Stimulated activated naive B cell treated with anti-CD40 and anti-IgM and Interleukin-4, amounts not matched to agents 10 μg/mL and 1 μg/mL and 100 μg/mL, for 72 hours (primary cell): ENCODE measurements at places on chromosomes 6 and 20.

- H3K27ac ChIP-seq = no peak overlapping the region
- peaks cover 11% of the 10 kb centered on the region for H3K4me1 ChIP-seq
- DNase-seq = no peak
These were observed 15.7 kb upstream of the ENPP1 start for GRCh38 chr6:131792091-131792496.

DNA sequence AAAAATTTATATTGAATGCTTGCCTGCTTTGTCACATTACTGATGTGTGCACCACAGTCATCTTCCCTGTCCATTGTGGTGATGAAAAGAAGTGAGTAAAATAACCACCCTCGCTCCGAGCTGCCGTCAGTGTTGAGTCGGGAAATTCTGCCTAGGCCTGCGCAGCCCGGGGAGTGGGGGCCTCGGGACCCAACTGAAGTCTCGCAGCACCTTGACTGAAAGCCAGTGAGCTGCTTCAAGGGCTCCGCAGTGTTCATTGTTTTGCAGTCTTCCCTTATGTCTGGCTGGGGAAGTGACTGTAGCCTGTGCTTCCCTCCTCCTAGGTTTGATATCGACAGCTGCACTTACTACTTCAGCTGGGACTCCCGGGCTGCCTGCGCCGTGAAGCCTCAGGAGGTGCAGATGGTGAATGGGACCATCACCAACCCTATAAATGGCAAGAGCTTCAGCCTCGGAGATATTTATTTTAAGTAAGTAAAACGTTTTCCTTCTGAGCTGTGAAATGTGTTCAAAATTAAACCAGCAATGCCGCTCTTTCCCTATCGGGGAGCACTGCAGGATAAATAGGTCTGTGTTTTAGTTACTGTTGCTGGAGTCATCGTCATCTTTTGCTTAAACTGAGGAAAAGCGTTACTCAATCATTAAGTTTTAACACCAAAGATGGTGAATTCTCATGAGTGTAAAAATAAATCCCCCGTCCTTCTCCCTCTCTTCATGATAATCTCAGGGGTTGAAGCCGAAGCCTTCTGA is 32.7 kb upstream of the SLC22A1 start:
- no peaks in the 10 kb centered on the region for H3K27me3 ChIP-seq
- H3K4me3 ChIP-seq = no peak overlapping the region
- peak overlapping the region; percentile 47 for H3K27ac ChIP-seq

GRCh38 chr6:99995916-99996315 is 1.9 kb upstream of the MCHR2 start:
- no peaks in the 10 kb centered on the region for H3K4me1 ChIP-seq
- H3K27ac ChIP-seq = no peak overlapping the region
- H3K36me3 ChIP-seq = no peaks in the 10 kb centered on the region
- peaks cover 29% of the 10 kb centered on the region for H3K27me3 ChIP-seq
- H3K4me3 ChIP-seq = no peak overlapping the region

DNA sequence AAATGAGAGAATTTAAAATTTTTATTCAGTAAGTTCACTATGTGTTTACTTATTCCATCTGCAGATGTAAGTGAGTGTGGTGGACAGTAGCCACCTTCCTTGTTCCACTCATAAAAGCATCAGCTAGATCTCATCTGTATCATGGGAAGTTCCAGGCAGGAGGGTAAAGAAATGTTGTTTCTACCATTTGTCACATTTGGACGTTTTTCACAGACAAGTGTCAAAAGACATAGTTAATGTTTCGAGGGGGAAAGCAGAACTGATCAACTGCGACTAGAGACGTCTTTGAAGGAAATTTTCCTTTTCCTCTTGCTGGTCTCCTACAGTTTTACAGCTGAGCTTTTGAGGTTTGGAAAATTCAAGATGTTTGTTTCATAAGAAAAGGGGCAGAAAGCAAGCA is 55.9 kb upstream of the ISM1 start:
- H3K4me1 ChIP-seq = no peaks in the 10 kb centered on the region
- no peak for DNase-seq

GRCh38 chr6:1679031-1679687 is 69.4 kb downstream of the FOXC1 start:
- H3K27ac ChIP-seq = no peak overlapping the region
- H3K4me3 ChIP-seq = no peak overlapping the region
- DNase-seq = no peak

- DNase-seq = peak; percentile 33
- peak overlapping the region; percentile 65 for H3K27ac ChIP-seq
- peaks cover 15% of the 10 kb centered on the region for H3K27me3 ChIP-seq
- peaks cover 26% of the 10 kb centered on the region for H3K4me1 ChIP-seq
- H3K4me3 ChIP-seq = peak overlapping the region; percentile 12
These were observed 44.9 kb upstream of the RNF24 start for GRCh38 chr20:4060064-4060795.

GRCh38 chr6:56370561-56371211 is 123.3 kb upstream of the COL21A1 start:
- no peak overlapping the region for H3K4me3 ChIP-seq
- no peaks in the 10 kb centered on the region for H3K36me3 ChIP-seq
- peaks cover 18% of the 10 kb centered on the region for H3K27me3 ChIP-seq
- peaks cover 7% of the 10 kb centered on the region for H3K4me1 ChIP-seq

DNA sequence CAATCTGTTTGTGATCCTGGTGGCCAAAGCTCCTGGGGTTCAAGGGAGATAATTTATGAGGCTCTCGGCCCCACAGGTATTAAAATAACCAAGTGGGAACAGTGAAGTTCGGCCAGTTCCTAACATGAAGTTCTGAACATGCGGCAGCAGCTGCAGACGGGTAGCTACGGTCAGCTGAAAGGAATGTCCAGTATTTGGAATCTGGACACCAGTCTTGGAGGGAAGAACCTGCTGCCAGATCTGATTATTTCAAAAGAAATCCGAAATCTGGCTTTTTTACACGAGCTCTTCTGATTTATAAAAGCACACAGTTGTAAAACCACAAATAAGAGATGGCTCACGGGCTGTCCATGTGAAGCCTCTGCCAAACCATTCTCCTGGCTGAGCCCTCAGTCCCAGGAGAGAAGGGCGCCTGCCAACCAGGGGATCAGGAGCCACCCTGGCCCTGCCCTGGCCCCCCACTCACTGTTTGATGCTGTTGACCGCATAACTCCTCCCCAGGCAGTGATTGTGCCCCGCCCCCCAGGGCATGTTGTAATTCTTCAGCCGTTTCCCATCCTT is 28.2 kb upstream of the KCNB1 start:
- DNase-seq = no peak
- H3K4me3 ChIP-seq = no peak overlapping the region
- no peaks in the 10 kb centered on the region for H3K36me3 ChIP-seq

DNA sequence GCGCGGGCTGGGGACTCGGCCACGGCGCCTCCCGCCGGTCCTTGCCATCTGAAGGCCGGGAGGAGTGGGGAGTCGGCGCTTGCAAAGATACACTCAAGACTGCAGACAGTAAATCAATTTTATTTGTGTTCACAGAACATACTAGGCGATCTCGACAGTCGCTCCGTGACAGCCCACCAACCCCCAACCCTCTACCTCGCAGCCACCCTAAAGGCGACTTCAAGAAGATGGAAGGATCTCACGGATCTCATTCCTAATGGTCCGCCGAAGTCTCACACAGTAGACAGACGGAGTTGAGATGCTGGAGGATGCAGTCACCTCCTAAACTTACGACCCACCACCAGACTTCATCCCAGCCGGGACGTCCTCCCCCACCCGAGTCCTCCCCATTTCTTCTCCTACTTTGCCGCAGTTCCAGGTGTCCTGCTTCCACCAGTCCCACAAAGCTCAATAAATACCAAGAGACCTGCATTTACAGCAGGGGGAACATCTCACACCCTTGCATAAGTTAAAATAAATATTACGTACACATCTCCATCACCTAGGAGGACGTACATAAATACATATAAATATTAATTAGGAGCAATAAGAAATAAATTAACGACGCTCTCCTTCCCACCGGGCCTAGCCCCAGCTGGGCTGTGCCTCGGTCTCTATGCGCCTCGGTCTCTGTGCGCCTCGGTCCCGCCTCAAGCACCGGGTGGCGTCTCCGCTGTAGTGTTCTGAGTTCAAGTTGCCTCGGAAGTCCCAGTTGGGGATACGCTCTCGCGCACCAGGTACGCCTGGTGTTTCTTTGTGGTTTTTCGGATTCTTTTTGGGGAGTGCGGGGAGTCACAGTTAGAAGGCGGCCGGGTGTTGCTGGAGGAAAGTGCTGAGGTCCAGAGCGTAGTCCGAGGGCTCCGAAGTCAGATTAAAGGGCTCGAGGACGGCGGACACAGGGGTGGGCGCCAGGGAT is 889 bp upstream of the FLOT1 start:
- peak overlapping the region; percentile 84 for H3K4me3 ChIP-seq
- no peaks in the 10 kb centered on the region for H3K27me3 ChIP-seq
- H3K36me3 ChIP-seq = peaks cover 39% of the 10 kb centered on the region
- peaks cover 43% of the 10 kb centered on the region for H3K4me1 ChIP-seq
- H3K27ac ChIP-seq = peak overlapping the region; percentile 94

DNA sequence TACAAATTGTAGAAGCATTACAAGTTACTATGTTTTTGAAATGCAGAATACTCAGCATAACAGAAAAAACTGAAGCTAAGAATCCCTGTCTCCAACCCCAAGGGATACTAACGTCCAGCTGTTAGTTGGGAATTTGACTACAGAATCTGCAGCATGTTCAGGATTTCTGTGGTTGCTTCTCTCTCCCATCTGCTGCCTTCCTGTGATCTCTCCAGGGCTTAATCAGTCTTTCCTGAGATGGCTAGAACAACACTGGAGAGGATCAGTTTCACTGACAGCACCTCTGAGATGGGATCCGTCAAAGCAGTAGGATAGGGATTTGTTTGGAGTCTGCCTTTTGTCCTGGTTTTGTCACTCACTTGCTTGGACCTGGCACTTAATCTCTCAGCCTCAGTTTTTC is 73.3 kb upstream of the NUP153 start:
- H3K27me3 ChIP-seq = no peaks in the 10 kb centered on the region
- no peak overlapping the region for H3K27ac ChIP-seq
- no peak for DNase-seq
- no peak overlapping the region for H3K4me3 ChIP-seq
- H3K36me3 ChIP-seq = no peaks in the 10 kb centered on the region
- no peaks in the 10 kb centered on the region for H3K4me1 ChIP-seq

- H3K36me3 ChIP-seq = no peaks in the 10 kb centered on the region
- H3K4me1 ChIP-seq = peaks cover 2% of the 10 kb centered on the region
- H3K4me3 ChIP-seq = no peak overlapping the region
- H3K27ac ChIP-seq = no peak overlapping the region
- peaks cover 51% of the 10 kb centered on the region for H3K27me3 ChIP-seq
- no peak for DNase-seq
These were observed 20.7 kb downstream of the FAM50B start for GRCh38 chr6:3869632-3870527.

GRCh38 chr20:63553933-63554290 is at the start of gene FNDC11:
TSS of gene FNDC11 (plus strand) at chr20:63554159. CDS start at chr20:63555664, 1,505 bp downstream.
- peak within 1 kb of the TSS; percentile 74 for H3K4me3 ChIP-seq
- peaks cover 52% of the 10 kb centered on the region for H3K4me1 ChIP-seq
- H3K27me3 ChIP-seq = peaks cover 4% of the 10 kb centered on the region
- H3K27ac ChIP-seq = peak within 1 kb of the TSS; percentile 90

- H3K27me3 ChIP-seq = peaks cover 37% of the 10 kb centered on the region
- H3K36me3 ChIP-seq = no peaks in the 10 kb centered on the region
- no peak for DNase-seq
- H3K4me1 ChIP-seq = peaks cover under 1% of the 10 kb centered on the region
- H3K4me3 ChIP-seq = no peak overlapping the region
These were observed 5.4 kb downstream of the DCDC2 start for GRCh38 chr6:24352434-24352833.

- H3K27me3 ChIP-seq = no peaks in the 10 kb centered on the region
- DNase-seq = no peak
- no peaks in the 10 kb centered on the region for H3K36me3 ChIP-seq
- no peak overlapping the region for H3K4me3 ChIP-seq
- H3K4me1 ChIP-seq = peaks cover 10% of the 10 kb centered on the region
These were observed 261.4 kb upstream of the PRDM1 start for GRCh38 chr6:105824732-105825131.

DNA sequence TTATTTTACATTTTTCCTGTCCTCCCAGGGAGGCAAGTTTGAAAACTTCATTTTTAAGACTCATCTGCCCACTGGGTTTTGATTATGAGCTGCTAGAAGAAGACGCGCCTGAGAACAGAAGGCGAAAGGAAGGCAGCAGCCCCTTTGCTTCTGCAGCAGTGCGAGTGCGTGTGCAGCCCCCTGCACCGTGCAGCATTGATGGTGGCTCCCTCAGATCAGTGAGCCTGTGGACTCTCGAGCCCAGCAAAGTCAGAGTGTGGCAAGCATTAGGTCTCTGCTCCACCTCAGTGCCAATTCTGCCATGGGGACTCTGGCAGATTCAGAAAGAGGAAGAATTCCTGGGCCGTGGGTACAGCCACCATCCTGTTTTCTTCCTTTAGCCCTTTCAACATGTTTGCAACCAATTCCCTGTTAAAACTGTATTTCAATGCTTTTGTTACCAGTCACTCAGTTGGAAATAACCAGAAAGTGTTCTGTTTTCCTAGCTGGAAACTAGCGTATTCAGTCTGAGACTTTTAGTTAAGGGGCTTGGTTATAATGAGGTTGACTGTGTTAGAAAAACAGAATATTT is 134.8 kb upstream of the OGFRL1 start:
- H3K27me3 ChIP-seq = no peaks in the 10 kb centered on the region
- H3K36me3 ChIP-seq = no peaks in the 10 kb centered on the region
- H3K27ac ChIP-seq = no peak overlapping the region
- no peaks in the 10 kb centered on the region for H3K4me1 ChIP-seq

DNA sequence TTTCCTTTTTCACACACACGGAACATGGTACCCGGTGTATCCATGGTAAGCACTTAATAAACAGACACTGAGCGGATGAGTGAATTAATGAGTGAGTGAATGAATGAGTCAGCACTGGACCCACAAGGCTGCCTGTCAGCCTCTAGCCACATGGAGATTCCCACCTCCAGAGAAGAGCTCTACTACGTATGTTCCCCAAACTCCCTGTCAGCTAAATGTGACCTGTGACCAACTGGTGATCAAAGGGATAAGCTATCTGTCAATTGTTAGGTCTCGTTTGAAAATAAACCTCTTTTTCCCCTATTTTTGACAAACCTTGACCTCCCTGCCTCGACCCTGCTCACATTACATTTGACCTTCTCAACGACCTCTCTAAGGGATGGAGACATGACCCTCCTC is 24.5 kb upstream of the TAF8 start:
- no peaks in the 10 kb centered on the region for H3K27me3 ChIP-seq
- H3K4me1 ChIP-seq = peaks cover 99% of the 10 kb centered on the region
- H3K27ac ChIP-seq = peak overlapping the region; percentile 95
- peak overlapping the region; percentile 70 for H3K4me3 ChIP-seq

DNA sequence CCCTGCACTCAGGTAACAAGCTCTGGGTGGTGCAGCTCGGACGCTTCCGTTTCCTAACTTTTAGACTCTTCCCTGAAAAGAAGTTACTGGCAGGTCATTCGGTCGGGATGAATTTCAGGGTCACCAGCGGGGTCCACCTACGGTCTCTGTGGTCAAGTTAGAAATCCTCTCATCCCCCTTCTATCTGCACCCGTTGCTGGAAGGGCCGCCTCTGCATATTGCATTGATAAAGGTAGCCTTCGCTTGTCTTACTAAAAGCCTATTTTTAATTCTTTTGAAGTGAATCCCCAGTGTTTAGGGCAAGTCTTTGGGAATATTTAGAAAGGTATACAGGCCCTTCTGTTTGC is 47.3 kb downstream of the LRRN4 start:
- peak overlapping the region; percentile 95 for H3K27ac ChIP-seq
- no peak for DNase-seq
- H3K36me3 ChIP-seq = peaks cover 12% of the 10 kb centered on the region
- H3K4me1 ChIP-seq = peaks cover 26% of the 10 kb centered on the region
- H3K27me3 ChIP-seq = no peaks in the 10 kb centered on the region

GRCh38 chr20:1443085-1443484 is 23.6 kb downstream of the NSFL1C start:
- no peak for DNase-seq
- H3K4me1 ChIP-seq = peaks cover 5% of the 10 kb centered on the region
- peaks cover 59% of the 10 kb centered on the region for H3K36me3 ChIP-seq
- no peaks in the 10 kb centered on the region for H3K27me3 ChIP-seq
